Spinal cord (tissue), 10 donors: ENCODE measurements at places on chromosomes 6 and 20.

- DNase-seq: no peak
Observed at GRCh38 chr20:9093218-9093957, 24.5 kb downstream of the PLCB4 start.

DNA sequence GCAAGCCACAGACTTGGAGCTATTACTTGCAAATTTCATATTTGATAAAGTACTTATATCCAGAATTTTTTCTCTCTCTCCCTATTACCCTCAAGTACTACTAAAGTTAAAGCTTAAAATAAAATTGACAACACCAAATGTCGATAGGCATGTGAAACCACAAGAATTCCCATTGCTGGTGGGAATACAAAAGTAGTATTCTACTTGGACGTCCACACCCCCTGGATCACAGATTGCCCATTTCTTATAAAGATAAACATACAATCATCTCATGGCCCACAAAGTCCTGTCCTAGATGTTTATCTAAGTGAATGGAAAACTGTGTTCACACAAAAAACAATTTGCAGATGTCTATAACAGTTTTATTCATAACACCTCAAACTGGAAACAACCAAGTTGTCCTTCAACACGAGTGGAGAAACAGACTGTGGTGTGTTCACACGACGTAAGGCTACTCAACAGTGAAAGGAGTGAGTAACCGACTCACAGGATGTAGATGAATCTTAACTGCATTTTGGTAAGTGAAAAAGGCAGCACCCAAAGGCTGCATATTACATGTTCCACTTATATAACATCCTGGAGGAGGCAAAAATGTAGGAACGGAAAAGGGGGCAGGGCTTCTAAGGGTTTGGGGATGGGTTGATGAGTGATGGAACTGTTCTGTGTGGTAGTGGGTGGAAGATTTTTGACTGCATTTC, 297.4 kb downstream of the THBS2 start:
- DNase-seq: no peak

- DNase-seq: no peak
Observed at GRCh38 chr20:51493346-51493791, 49.1 kb downstream of the NFATC2 start.

GRCh38 chr6:21046276-21046675, 512.0 kb downstream of the CDKAL1 start:
- DNase-seq: no peak
